ENCODE measurements at places on chromosomes 3 and 15.

DNA sequence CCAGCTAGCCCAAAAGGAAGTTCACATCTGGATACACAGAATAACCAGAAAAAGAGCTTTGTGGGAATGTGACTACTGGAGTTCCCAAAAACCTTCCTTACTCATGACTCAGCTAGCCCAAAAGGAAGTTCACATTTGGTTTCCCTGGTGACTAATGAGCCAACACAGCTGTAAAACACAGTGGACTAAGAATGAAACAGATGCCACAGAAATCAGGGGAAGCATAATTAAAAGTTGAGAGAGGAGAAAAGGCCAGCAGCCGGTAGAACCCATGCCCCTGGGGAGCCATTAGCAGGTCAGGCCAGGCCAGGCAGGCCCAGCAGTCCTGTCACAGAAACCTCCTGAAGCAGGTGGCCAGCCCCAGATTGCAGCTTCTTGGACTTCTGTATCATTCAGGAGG is 130.3 kb downstream of the GHSR start:
- no peak for DNase-seq

GRCh38 chr3:7292362-7292761 is 431.4 kb downstream of the GRM7 start:
- DNase-seq, result no peak

- no peak for DNase-seq
Observed at GRCh38 chr15:81480645-81481053, 106.6 kb upstream of the TMC3 start.

DNA sequence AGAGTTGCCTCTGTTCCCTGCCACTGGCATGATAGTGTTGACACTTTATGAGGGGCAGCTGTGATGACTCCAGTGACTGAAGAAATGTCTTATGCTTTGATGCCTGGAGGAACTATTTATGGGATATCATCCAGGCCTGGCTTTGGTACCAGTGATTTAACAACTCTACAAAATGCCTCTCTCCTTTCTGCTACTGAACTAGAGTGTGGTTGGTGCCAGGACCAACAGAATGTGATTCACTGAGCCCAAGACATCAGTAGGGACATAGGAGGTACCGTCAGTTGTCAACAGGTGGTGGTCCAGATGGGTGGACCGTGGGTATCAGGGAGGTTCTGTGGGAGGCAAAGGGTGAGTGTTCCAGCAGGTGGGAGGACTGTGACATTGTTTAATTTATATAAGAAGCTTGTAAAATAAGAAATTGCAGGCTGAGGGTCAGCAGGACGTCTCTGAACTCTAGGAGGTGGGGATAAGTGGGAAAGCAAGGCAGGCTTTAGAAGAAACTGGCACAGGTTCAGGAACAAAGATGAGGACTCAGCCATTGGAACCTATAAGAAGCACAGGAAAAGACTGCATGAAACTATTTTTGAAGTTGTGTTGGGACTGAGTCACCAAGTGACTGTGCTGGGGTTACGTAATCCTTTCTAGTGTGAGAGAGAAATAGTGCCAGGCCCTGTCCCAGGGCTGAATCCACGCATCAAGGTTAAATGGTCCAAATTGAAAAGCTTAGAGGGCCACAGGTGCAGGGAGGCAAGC is 28.5 kb upstream of the SLC7A14 start:
- DNase-seq, result no peak

DNA sequence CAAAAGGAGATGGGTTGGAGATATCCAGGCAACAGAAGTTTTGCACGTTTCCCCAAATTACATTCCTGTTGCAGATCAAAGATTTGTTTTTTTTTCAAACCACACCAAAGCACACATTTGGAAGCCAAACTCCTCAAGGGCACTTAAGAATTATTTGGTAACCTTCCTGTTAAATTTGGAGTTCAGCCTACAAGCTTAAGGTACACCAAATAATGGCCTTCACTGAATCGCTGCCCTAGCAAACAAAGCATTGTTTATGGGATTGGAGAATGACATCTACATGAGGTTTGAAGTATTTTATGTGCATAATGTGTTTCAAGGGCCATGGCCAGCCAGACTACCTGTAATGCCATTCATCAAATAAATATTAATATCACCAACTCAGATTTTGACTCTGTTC is 357.9 kb downstream of the RORA start:
- no peak for DNase-seq

GRCh38 chr15:76206325-76206976 is 104.8 kb downstream of the ETFA start:
- DNase-seq, result peak; percentile 70

- DNase-seq, result no peak
Observed at GRCh38 chr3:188978421-188979171, 193.2 kb upstream of the TPRG1 start.

- no peak for DNase-seq
Observed at GRCh38 chr15:37360724-37361123, 260.4 kb upstream of the MEIS2 start.

- no peak for DNase-seq
Observed at GRCh38 chr3:58652624-58653023, 13.9 kb downstream of the FAM3D start.

DNA sequence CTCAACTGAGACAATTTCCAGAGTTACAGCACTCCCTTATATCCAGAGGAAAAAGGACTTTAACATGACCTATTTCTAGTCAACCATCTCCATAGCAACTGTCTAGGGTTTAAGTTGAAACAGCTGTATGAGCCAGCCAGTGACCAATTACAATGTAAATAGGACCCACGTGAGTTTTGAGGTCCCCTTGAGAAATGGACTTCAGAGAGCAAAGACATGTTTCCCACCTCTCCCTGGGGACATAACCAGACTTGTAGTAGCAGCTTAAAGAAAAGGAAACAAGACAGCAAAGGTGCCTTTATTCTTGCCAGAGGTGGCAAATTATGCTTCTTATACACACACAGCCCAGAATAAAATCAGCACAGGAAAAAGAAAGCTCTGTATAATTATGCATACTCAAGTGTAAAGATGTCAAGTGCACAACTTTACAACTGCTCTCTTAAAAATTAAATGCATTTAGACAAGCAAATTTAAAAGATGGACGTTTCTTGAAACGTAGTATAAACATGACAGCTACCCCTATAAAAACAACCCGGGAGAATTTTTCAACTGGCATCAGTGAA is 40.2 kb downstream of the SUMF1 start:
- no peak for DNase-seq

GRCh38 chr3:137165117-137165806 is 207.5 kb downstream of the IL20RB start:
- DNase-seq, result no peak

GRCh38 chr3:46959161-46959511 is 17.4 kb downstream of the CCDC12 start:
- DNase-seq, result no peak

DNA sequence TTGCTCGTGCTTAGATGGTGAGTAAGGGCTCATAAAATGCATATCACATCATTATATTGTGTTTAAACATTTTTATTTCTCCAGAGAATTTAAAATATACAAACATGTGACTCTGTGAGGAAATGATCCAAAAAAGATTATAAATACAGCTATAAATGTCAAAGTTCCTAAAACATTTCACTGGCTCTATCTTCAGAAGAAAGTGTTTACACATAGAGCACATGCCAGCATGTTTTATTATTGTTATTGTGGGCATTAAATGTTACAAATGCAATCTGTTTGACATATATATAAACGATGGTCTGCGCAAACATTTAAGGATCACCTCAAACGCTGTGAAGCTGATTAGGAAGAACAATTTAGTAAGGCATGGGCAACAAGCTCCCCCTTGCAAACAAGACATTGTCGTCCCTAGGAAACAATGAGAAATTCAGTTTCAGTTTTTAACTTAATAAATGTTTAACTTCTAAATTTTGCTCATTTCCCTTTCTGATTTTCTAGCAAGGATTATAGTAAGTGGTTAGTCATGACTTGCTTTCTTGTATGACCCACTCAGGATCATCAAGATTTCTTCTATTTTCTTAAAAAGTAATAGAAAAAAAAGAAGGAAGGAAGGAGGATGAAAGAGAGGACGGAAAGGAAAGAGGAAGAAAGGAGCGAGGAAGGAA is 207.5 kb downstream of the SATB1 start:
- no peak for DNase-seq

DNA sequence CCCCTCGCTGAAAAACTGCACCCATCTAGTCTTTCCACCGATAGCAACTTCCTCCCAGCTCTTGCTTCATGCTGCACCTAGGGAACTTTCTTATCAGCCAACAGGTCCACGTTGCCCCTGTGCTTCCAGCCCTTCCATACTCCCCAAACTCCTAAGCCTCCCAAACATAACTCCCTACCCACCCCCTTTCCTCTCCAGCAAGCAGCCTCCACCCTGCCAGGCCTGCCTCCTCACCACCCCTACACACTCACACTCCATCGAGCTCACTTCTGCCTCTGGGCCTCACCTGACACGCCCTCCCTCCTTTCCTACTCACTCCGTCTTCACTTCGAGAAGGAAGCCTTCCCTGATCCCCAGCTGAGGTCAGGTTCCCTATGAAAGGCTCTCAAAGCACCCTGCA is 8.1 kb downstream of the INSYN1 start:
- DNase-seq, result no peak

- DNase-seq, result no peak
Observed at GRCh38 chr3:7657214-7658112, 796.5 kb downstream of the GRM7 start.

- DNase-seq, result no peak
Observed at GRCh38 chr3:190036631-190037030, 84.1 kb downstream of the P3H2 start.

- DNase-seq, result no peak
Observed at GRCh38 chr3:150348500-150348899, 59.6 kb upstream of the TSC22D2 start.

DNA sequence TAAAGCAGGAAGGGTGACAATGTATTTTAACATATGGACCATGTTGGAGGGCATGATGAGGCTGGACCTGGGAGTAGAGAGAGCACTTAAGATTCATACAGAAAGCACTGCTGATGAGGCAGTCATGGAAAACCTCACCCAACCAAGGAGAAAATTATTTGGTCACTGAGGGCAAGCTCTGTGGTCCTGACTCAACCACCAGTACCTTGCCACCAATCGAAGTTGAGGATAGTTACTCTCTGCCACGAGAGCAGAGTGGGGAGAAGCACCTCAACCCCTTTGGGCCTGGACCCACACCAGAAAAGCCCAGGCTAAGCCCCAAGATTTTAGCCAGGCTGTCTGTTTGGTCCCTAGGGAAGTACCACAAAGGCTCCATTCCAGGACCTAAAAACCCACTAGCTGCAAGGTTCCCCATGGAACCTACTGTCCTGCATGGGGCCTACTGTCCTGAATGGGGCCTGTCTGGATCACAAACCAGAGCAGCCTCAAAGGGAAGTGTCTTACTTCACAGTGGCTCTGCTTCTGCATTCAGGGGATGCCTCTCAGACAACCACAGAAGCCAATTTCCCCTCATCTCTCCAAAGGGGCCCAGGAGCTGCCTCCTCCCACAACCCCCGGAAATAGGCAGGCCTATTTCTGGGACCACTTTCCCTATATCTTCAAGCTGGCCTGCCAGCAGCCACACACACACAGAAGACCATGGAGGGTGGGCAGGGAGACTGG is 4.2 kb downstream of the CCDC71 start:
- no peak for DNase-seq

DNA sequence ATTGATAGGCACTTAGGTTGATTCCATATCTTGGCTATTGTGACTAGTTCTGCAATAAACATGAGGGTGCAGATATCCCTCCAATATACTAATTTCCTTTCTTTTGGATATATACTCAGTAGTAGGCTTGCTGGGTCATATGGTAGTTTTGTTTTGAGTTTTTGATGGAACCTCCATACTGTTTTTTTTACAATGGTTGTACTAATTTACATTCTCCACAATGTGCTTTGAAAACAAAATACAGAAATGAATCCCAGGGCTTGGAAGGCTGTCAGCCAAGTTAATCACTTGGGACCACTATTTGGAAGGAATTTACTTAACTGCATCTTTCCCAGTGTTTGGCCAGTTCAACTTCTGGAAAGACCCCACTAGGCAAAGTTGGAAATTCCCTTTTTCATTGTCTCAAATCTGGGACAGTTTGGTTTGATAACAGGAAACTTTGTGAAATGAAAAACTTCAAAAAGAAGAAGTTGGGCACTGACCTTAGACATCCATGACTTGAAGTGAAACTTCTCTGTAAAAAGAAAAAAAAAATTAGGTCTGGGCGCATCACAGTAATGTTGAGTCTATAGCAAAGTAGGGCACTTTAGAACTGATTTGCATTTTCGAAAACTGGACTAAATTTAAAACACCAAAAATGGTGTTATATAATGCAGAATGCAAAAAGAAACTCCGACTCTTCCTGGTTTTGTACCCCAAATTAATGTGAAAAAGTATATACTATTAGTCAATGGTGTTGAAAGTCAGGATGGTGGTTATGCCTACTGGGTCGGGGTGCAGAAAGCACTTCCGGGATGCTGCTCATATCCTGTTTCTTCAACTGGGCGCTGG is 6.0 kb downstream of the CTSH start:
- no peak for DNase-seq

DNA sequence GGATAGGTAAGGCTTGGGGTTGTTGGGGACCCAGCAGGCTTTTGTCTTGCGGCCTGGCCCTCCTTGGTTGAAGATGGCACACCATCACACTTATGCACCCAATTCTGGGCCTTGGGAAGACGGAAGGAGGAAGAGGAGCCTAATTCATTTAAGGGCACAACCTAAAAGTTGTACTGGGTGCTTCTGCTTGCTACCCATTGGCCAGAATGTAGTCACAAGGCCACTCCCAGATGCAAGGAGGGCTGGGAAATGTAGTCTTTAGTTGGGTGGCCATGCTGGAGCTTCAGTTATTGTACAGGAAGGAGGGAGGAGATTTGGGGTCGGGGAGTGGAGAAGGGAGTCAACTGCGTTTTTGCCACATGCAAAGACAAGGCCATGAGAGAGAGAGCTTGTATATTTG is 109.2 kb downstream of the TMEM266 start:
- no peak for DNase-seq

DNA sequence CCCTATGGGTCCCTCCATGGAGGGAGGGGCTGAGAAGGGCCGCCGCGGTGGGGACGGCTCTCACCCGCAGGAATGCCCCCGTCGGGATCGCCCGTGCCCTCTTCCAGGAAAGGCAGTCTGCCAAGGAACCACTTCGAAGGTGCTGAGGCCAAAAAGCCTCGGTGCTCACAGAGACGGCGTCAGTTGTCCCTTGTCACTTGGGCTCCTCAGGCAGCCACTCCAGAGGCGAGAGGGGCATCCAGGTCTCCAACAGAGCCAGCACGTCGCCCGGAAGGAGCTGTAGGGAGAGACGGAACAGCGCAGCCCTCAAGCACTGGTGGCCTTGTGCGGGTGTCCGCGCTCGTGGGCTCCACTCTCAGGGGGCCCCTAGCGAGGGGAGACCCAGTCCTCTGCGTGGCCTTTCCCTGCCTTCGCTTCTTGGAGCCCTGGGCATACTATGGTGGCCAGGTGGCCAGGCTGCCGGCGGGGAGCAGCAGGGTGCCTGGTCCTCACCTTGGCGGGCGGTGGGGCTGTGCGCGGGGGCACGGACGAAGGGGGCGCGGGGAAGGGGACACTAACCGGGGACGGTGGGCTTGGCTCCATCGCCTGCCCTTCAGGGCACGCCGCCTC is 994 bp downstream of the MESP1 start:
- DNase-seq, result no peak

Measured in NCI-H510A (cell line).